ENCODE measurements at places on chromosomes 16 and 17.

DNA sequence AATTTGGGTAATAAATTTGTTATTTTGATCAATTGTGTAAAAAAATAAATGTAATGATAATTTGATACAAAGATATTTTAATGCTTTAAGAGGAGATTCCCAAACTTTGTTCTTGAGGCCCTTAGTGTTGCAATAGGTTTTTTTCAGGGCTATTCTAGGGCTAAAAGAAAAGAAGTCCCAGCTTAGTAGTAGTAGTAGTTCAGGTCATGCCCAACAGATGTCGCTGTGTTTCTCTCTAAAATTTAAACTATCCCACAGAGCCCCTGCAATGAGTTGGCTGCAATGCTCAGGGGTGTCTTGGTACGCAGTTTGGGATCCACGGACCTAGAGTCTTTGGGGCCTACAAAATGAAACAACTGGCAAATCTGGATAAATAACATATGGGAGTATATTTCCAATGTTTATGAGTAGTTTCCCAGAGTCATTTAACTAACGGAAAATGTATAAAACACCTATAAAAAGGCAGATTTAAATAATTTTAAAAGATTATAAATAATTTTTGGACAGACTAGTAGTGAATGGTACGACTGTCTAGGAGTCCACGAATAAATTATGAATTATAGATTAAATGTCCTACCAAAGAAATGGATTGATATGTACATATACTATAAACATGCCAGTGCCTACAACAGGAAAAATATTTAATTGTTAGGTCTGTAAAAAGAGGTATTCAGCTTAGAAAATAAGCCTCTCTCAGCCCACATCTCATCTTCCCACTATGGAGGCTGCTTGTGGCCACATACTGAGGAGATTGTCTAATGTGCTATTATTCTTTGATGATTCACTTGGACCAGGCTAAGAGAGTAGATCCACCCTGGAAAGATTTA lies 228.5 kb upstream of the PMFBP1 start:
- peak; percentile 32 for DNase-seq

GRCh38 chr17:41052566-41052965 lies 2.5 kb downstream of the KRTAP2-2 start:
- no peak for DNase-seq

- no peak for DNase-seq
These were observed 250.8 kb downstream of the XYLT1 start for GRCh38 chr16:17219991-17220390.

DNA sequence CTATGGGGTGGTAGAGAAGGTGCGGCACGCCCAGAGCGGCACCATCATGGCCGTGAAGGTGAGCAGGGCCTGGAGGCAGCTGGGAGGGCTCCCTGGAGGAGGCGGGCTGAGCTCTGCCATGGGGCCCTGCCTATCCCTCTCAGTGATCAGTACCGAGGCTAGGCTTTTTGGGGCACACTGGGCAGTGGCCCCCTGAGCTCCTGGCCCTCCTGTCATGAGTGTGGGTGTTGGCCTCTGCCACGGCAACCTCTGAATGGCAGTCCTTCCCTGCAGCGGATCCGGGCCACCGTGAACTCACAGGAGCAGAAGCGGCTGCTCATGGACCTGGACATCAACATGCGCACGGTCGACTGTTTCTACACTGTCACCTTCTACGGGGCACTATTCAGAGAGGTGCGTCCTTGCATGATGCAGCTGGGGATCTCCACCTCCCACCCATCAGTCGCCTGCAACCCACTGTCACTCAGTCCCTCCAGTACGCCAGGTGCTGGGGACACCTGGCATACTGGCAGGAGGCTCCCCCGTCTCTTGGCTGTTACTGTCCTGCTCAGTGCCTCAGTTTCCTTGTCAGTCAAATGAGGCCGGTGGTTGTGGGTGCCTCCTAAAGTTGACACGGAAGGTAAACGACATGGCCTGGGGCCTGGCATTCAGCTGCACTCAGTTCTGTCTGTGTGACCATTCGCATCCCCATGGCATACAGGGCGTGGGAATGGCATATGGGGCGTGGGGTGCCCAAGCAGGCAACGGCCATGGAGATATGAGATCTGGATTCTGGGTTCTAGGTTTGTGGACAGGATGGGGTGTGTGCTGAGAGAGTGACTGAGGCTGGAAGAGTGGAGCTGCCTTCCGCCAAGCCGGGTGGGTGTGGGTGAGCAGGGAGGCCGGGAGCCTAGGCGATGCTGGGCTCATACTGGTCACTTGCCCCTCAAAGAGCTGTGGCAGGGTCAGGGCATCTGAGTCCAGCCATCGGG lies 16.4 kb downstream of the MAP2K3 start:
- no peak for DNase-seq

- DNase-seq = no peak
These were observed 518.5 kb upstream of the EEF2KMT start for GRCh38 chr16:5615868-5616642.

- DNase-seq = no peak
These were observed 8.4 kb downstream of the CHST6 start for GRCh38 chr16:75486676-75487313.

- DNase-seq = no peak
These were observed 2.5 kb downstream of the SSH2 start for GRCh38 chr17:29927546-29927945.

GRCh38 chr16:28162326-28162877 lies 49.4 kb downstream of the XPO6 start:
- no peak for DNase-seq

DNA sequence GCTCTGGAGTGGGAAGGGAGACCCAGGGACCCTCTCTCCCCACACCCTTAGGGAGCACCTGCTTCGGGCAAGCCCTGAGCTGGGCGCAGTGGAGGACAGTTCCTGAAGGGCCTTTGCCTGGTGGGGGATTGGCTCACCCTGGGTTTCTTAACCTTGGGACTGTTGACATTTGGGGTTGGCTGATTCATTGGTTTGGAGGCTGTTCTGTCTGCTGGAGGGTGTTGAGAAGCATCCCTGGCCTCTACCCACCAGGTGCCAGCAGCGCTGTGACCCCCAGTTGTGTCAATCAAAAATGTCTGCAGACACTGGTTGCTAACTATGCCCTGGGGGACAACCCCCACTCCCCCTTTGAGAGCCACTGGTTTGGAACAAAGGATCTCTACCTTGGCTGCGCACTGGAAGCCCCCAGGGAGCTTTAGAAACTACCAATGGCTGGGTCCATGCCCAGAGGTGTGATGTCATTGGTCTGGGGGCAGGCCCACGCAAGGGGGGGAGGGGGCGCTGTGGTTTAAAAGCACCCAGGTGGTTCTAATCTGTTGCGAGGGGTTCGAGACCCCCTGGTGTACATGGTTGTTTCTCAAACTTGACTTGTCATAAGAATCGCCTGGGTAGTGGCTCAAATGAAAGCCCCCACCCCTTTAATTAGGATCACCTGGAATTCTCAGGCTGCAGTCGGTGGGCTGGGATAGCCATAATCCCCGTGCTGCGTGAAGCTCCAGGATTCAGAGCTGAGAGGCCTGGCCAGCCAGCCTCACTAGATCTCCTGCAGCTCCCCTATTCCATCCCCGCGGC lies 151.9 kb upstream of the GSE1 start:
- DNase-seq = no peak

GRCh38 chr16:9107025-9107970 lies 15.9 kb downstream of the HAPSTR1 start:
- no peak for DNase-seq

- DNase-seq = no peak
These were observed 598 bp downstream of the NIP7 start for GRCh38 chr16:69340095-69340644.

- no peak for DNase-seq
These were observed 22.7 kb downstream of the YPEL2 start for GRCh38 chr17:59353936-59354755.

- DNase-seq = no peak
These were observed 490.7 kb downstream of the TOX3 start for GRCh38 chr16:52056259-52056658.

- DNase-seq = no peak
These were observed 45.1 kb upstream of the IRF8 start for GRCh38 chr16:85853547-85854545.

GRCh38 chr16:27103954-27104353 lies 37.2 kb downstream of the C16orf82 start:
- no peak for DNase-seq

DNA sequence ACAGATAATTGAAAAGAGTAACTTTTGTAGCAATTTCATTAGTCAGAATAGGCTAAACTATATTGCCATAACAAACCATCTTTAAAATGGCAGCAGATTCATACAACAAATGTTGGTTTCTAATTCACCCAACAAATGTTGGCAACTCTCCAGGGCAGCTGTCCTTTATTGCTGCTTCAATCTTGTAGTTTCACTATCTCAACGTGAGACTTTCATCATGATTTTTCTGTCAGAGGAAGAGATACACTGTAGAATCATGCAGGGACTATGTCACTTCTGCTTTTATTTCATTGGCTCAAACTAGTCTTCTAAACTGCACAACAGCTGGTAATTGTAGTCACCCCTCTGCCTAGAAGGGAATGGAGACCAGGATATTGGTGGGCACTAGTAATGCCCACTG lies 174.2 kb downstream of the TANC2 start:
- peak; percentile 2 for DNase-seq

- DNase-seq = no peak
These were observed 5.6 kb upstream of the SUPT4H1 start for GRCh38 chr17:58357312-58358297.

Data from CD4-positive, alpha-beta T cell treated with Interleukin-21 for 1 hour (primary cell).